ENCODE measurements at places on chromosomes 12 and 14.

- no peak for DNase-seq
Observed at GRCh38 chr12:55039395-55040354, 19.9 kb downstream of the NEUROD4 start.

GRCh38 chr12:68319988-68320623 is 12.1 kb downstream of the MDM1 start:
- DNase-seq, result no peak

- no peak for DNase-seq
Observed at GRCh38 chr12:95767703-95768102, 22.9 kb downstream of the NTN4 start.

- no peak for DNase-seq
Observed at GRCh38 chr14:96920023-96920422, 122.8 kb downstream of the VRK1 start.
